Smooth muscle cell of trachea (primary cell): ENCODE measurements at places on chromosomes 1 and 21. TPM values are rescaled to one million over a fixed set of nuclear protein-coding genes. Genes with fewer than 3 reads are reported as not detected.

The ADAMTS5 gene
- 8.3 and 9.3 TPM in 2 replicates for total RNA-seq

The MAP10 gene
- total RNA-seq: 1.5 and 1.7 TPM in 2 replicates

The ATP1A4 gene
- not detected in 2 replicates for total RNA-seq

The DFFB gene
- 10.1 and 13.5 TPM in 2 replicates for total RNA-seq

The PODN gene
- 34.8 and 87.5 TPM in 2 replicates for total RNA-seq

The RPE65 gene
- total RNA-seq: not detected in 2 replicates

The S100A10 gene
- total RNA-seq: 107 and 187 TPM in 2 replicates

The MTR gene
- total RNA-seq: 30.9 and 34.3 TPM in 2 replicates

The TARDBP gene
- 126 and 161 TPM in 2 replicates for total RNA-seq

The SPRR2F gene
- total RNA-seq: not detected in 2 replicates

The CNR2 gene
- total RNA-seq: not detected in 2 replicates

The VHLL gene
- not detected in 2 replicates for total RNA-seq

The BCL2L15 gene
- total RNA-seq: under 0.01 and 0.17 TPM in 2 replicates

The MPZ gene
- 0.87 and 0.99 TPM in 2 replicates for total RNA-seq

The S100A5 gene
- total RNA-seq: not detected in 2 replicates
